Fibroblast of skin of abdomen (primary cell): ENCODE measurements at places on chromosomes 2 and 18.
A peak's percentile ranks its signal among the peaks of the same experiment; 100 is the strongest.

DNA sequence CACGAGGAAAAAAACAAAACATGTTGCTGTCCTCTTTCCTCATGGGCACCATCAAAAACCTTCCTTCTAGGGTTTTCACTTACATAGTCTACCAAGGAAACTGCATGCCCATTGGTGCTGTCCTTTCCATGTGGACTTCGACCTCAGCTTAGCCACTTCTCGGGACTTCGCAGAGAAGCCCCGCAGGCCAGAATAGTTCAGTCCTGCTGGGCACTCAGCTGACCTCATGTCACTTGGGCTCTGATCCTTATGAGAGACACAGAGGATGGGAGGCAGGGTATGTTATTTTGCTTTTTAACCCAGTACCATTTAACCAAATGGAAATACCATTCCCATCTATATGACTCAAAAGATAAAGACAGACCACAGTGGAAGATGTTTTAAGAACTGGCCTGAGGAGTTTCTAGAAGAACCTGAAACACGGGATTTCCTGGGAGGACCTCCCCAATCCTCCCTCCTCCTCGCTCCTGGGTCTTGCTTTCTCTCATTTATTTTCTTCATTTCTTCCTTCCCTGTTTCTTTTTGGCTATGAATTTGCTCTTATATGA, 28.4 kb downstream of the AAK1 start:
- DNase-seq: no peak

- no peak for DNase-seq
Observed at GRCh38 chr2:85368921-85369320, 14.4 kb downstream of the ELMOD3 start.

- no peak for DNase-seq
Observed at GRCh38 chr2:149872041-149872440, 284.5 kb upstream of the MMADHC start.

GRCh38 chr2:240131941-240132650, 4.0 kb downstream of the COPS9 start:
- DNase-seq: no peak

GRCh38 chr18:54740136-54740846, 88.0 kb upstream of the RAB27B start:
- DNase-seq: peak; percentile 63
